Epithelial cell of prostate (primary cell): ENCODE measurements at places on chromosomes 4 and X.

- no peak for DNase-seq
Observed at GRCh38 chr4:21652508-21653231, 295.9 kb downstream of the KCNIP4 start.

GRCh38 chr4:38800961-38801450 is 3.6 kb downstream of the TLR1 start:
- no peak for DNase-seq

DNA sequence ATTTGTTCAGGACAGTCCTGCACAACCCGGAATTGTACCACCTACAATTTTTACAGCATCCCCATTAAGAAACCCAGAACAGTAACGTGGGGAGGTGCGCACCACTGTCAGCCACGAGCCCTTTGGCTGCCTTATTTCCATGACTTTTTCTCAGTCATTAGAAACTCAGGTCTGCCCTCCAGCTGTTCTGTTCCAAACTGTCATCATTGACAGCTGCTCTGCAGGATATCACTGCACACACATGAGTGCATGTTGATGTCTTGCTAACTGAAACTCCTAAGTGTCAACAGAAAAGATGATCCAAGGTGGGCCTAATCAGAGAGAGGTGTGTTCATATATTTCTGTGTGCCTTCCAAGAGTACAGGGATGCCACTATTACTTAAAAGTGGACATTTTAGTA is 123.4 kb downstream of the PARM1 start:
- DNase-seq = no peak

- DNase-seq = no peak
Observed at GRCh38 chr4:82223715-82224114, 150.1 kb downstream of the HNRNPD start.

GRCh38 chr4:106478152-106478551 is 109.6 kb upstream of the GIMD1 start:
- no peak for DNase-seq

GRCh38 chrX:72208126-72208800 is 26.7 kb downstream of the PIN4 start:
- no peak for DNase-seq
